Stimulated activated CD8-positive, alpha-beta memory T cell treated with anti-CD3 and anti-CD28 coated beads, Interleukin-4, amount 100 ng/mL, for 1 hour (primary cell): ENCODE measurements at places on chromosomes 12 and 14.

DNA sequence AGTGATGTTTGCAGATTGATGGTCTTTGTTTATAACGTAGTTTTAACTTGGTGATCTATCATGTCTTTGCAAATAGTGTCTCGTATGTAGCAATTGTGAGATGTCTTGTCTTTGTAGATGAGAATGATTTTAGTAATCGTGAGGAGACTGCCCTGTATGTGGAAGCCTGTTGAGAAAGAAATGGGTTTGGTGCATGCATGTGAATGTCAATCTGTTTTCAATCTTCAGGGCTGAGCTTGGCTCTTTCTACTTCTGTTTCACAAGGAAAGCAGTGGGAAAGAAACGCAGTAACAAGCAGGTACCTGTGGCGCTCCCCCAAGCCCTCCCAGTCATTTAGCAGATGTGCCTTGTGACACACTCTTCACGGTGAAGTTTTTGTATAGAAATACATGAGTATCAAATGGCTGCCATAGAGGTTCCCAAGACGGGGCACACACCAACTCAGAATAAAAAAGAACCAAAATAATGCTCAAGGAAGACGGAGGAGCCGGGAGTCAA, 342.8 kb upstream of the DDHD1 start:
- DNase-seq, result no peak

DNA sequence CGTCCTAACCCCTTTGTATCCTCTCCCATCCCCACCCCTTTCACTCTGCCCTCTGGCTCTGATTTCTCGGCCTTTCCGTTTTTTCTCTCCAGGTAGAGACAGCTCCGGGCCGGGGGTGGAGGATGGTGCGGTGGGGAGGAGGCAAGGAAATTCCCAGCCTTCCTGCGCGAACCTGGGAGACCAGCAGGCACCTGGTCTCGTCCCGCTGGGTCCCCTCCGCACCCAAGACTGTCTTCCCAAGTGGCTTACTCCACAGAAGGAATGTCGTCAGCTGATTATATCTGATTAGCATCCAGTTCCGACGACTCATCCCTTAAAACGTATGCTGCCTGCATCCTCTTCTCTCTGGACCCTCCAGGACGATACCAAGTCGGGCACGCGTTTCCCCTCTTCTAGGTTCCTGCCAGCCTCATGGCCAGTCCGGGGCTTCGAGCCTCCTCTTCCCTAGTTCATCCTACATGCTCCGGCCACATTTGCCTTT, 42.2 kb upstream of the CAPRIN2 start:
- no peak for DNase-seq

- DNase-seq, result no peak
These were observed 71.7 kb downstream of the TESC start for GRCh38 chr12:117027251-117028086.

DNA sequence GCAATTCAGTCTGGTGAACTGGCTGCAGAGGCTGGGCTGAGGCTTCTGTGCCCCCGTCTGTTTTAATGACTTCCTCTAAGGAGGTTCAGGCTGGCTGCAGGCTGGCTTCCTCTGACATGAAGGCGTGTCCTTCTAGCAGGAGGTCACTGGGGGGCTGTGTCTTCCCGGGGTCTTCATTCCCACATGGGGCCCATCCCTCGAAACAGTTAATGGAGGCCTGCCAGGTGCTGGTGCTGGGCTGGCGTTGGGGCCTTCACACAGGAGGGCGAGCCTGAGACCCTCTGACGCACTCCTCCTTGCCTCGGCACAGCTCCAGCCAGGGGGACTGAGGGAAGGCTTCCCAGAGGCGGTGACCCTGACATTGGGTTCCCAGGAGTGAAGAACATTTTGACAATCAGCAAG, 57.7 kb upstream of the DLK1 start:
- no peak for DNase-seq

GRCh38 chr14:66087231-66087630, 398.9 kb upstream of the CCDC196 start:
- no peak for DNase-seq
